ENCODE measurements at places on chromosomes 2 and 18.

DNA sequence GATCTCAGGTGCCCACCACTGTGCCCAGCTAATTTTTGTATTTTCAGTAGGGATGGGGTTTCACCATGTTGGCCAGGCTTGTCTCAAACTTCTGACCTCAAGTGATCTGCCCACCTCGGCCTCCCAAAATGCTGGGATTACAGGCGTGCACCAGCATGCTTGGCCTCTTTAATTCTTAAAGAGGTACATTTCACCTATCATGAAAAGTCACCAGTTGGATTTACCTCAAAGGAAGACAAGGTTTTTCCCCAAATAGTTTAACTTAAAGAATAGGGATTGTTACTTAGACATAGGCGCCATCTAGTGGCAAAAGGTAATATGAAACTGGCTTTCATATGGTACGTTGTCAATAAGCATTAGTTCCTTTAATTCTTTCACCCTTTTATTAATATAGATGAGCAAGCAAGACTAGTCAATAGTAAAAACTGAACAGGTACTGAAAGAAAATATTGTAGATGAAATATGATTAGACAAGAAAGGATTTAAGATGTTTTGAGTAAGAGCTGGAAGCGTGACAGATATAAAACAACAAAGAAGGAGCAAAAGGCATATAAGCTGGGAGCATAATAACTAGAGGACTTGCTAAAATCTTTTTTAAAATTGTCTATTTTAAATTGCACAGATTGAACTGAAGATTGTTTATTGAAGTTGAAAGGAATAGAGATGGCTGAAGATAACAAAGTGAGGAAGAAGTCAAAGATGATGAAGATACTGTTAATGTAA lies 35.0 kb upstream of the PSMD14 start:
- peak; percentile 39 for DNase-seq

DNA sequence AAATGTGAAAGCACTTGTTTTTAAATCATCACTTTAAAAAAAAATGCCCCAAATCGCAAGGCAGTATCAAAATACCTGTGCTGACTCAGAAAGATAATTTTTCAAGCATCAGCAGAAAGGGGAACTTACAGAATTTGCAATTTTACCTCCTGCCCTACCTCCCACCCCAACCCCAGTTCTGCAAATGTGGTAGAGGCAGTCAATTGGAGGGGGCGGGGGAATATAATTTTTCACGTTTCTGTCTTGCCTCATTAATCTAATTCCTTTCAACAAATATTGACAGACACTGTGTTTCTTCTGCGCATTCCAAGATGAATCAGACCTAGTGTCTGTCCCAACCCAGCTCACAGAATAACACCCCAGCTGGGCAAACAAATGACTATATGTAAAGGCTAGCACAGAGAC lies 76.8 kb downstream of the ALPK2 start:
- DNase-seq, result no peak

- DNase-seq, result peak; percentile 7
These were observed 273.3 kb upstream of the TCF4 start for GRCh38 chr18:55861266-55861665.

- DNase-seq, result no peak
These were observed 25.4 kb downstream of the SPP2 start for GRCh38 chr2:234075947-234076346.

GRCh38 chr18:76571689-76572088 lies 76.6 kb upstream of the ZNF516 start:
- no peak for DNase-seq

GRCh38 chr2:175984846-175985245 lies 17.2 kb downstream of the LNPK start:
- DNase-seq, result no peak

DNA sequence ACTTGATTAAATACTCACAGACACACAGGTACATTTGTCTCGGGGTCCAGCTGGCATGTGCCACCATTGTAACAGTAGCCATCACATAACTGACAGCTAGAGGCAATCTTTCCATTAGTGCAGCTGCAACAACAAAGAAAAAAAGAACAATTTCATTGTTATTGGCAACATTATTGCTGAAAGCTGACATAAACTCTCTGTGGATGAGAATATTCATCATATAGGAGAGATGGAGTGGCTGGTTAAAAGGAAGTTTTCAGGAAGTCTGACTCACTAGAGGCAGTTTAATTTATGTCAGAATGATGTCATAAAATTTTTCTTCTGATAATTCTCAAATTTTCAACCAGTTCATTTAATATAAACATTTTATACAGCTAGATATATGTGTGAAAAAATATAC lies 1490.0 kb upstream of the NXPH2 start:
- no peak for DNase-seq

GRCh38 chr2:2800697-2801096 lies 469.6 kb upstream of the MYT1L start:
- no peak for DNase-seq
